ENCODE measurements at places on chromosomes 16 and 17.

- no peak for DNase-seq
Measured at GRCh38 chr17:76359375-76359774, 5.7 kb upstream of the PRPSAP1 start.

DNA sequence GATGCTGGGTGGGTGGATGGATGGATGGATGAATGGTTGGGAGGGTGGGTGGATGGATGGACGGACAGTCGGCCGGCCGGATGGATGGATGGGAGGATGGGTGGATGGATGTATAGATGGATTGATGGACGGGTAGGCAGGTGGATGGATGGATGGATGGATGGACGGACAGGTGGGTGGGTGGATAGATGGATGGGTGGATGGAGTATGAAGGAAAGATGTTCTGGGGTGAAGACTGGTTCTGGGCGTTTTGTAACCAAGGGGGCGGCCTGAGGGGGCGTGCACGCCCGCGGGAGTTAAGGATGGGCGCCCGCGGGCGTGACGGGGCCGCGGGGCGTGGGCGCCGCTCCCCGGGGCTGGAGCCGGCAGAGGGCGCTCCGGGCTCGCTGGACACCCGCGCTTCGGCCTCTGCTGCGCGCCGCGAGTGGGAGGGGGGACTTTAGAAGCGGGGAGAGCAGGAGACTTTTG is at the start of gene NECAB2:
Gene NECAB2, plus strand, starts transcription at position 407 of the 468 bp plus-strand sequence. CDS start 405 bp downstream, outside the sequence.
- DNase-seq, result no peak

DNA sequence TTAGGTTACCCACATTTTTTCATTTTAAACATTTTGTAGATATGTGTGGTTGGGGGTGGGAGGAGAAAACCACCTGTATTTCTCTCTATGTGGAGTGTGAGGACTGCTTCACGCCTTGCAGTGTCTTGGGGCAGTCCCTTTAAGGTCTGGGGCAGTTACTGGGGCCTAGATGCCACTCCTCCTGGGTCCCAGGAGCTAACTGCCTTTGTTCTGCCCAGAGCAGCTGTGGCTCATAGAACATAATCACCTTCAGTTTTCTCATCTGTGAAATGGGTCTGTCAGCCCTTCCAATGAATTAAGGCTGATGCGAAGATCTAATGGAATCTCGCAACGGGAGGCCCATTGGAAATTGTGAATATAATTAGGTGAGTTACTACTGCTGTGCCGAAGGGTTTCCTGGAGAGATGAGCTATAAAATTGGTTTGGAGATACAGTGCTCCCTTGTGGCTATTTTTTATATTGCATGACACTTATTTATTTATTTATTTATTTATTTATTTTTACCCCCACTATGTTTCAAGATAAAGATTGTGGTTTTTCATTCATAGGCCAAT is 22.9 kb downstream of the DHRS7C start:
- DNase-seq, result peak; percentile 56

GRCh38 chr16:72182976-72183375 is 11.0 kb upstream of the PMFBP1 start:
- no peak for DNase-seq

GRCh38 chr16:10623059-10623458 is 42.7 kb upstream of the EMP2 start:
- DNase-seq, result no peak

- no peak for DNase-seq
Measured at GRCh38 chr16:65933703-65934102, 432.8 kb upstream of the CDH5 start.

GRCh38 chr16:84692451-84693214 is 7.2 kb upstream of the USP10 start:
- no peak for DNase-seq

DNA sequence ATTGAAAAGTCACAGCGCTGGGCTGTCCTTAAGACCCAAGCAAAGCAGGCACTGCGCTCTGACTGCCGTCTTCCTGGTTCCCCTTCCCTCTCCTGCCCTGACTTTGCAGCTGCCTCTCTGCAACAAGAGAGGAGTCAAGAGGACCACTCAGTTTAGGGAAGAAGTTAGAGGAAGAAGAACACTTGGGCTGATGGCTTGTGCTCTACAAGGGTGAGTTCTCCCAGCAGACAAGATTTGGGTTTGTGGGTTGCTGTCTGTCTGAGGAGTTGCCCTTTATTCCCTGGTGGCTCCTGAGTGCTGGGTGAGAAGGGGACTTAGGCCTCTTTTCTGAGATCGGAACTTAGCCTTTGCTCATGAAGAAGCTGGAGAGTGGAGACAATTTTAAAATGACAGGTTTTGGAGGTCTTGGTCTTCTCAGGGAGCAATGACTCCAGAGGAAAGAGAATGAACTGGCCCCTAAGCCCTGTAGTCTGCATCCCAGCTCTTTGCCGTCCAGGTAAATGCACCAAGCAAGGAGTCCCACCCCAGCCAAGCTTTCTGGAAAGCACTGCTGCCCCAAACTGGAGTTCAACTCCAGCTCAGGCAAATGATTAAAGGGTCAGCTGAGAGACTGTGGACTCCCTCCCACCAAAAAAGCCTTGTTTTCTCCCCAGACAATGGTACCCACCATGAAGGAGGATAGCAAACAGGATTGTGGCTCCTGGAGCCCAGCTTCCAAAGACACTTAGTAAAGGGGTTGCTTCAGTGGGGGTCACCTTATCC is 2.7 kb upstream of the HOXB9 start:
- DNase-seq, result no peak

DNA sequence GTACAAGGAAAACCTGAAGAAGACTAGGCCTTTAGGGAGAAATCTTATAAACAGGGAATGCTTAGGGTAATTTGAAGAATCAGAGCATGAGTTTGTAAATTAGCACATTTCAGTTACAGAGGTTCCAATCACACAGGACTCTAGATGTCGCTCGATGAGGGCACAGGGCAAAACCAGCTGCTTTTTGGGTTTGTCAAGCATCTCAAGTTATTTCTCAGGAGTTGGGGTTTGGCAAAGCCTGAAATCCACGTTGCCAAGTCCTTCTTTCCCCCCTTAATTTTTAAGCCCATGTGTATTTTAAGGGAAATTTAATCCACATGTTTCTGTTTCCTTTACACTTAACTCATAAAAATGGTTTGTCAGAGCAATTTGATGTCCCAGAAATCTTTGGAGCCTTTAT is 146.9 kb downstream of the ANKFN1 start:
- DNase-seq, result no peak

GRCh38 chr17:41145261-41145660 is 4.4 kb downstream of the KRTAP4-5 start:
- DNase-seq, result no peak

GRCh38 chr17:80423536-80424225 is 8.7 kb downstream of the ENDOV start:
- DNase-seq, result peak; percentile 57

GRCh38 chr17:40462343-40463121 is 19.3 kb downstream of the IGFBP4 start:
- peak; percentile 73 for DNase-seq

DNA sequence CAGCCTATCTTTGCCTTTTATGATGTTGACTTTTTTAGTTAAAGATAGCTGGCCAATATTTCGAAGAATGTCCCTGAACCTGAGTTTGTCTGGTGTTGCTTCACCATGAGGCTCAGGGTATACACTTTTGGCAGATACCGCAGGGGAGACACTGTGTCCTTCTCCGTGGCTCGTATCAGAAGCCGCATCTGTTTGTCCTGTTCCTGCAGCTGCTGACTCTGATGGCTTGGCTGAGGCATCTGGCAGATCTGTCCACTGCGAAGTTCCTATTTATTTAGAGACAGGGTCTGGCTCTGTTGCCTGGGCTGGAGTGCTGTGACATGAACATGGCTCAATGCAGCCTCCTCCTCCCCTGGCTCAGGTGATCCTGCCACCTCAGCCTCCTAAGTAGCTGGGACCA is 93.5 kb downstream of the CRISPLD2 start:
- no peak for DNase-seq

All from H7 (cell line).